Left cardiac atrium (tissue), 4 donors: ENCODE measurements at places on chromosomes 13 and 19. TPM values are rescaled to one million over a fixed set of nuclear protein-coding genes. Genes with fewer than 3 reads are reported as not detected.

- no peak for DNase-seq
Observed at GRCh38 chr13:109728791-109729731, 57.3 kb downstream of the IRS2 start.

- no peak for DNase-seq
Observed at GRCh38 chr13:31074756-31075155, 86.9 kb downstream of the HSPH1 start.

GRCh38 chr19:58046856-58047255 is 12.2 kb upstream of the ZNF135 start:
- DNase-seq, result no peak

- DNase-seq, result no peak
Observed at GRCh38 chr13:103898481-103898880, 832.3 kb upstream of the SLC10A2 start.

- DNase-seq, result no peak
Observed at GRCh38 chr19:38135150-38135998, 88.6 kb downstream of the DPF1 start.

Gene EFNB2
- 14.8 TPM for total RNA-seq

Gene GNA15
- total RNA-seq, result 4.3 TPM

GRCh38 chr19:8501516-8501915 is 924 bp downstream of the PRAM1 start:
- no peak for DNase-seq
